ENCODE measurements at places on chromosomes 16 and 17.

- no peak for DNase-seq
Measured at GRCh38 chr16:5905935-5906334, 808.3 kb upstream of the EEF2KMT start.

- no peak for DNase-seq
Measured at GRCh38 chr17:71052971-71053370, 883.6 kb downstream of the KCNJ2 start.

DNA sequence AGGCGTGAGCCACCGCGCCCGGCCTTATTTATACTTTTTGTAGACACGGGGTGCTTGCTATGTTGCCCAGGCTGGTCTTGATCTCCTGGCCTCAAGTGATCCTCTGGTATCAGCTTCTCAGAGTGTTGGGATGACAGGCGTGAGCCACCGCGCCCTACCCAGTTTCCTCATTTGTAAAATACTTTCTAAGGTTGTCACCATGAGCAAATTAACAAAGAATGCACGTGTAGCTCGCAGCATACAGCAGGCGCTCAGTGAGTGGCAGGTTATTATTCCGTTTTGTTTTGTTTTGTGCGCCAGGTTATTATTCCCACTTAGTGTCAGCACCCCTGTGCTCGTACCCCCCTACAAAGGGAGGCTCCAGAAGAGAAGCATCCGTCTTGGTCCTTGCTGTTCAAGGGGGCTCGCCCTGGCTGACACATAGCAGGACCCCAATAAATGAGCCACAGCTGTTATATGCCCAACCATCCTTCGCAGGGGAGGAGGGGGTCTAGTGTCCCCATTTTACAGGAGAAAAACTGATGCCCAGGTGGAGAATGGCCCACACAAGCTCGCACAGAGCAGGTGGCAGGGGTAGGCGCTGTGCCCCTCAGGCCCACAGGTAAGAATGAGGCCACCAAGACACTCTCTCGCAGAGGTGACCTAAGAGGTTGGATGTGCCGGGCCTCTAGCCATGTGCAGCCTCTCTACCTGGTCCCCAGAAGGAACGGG lies 686 bp upstream of the MIEF2 start:
- no peak for DNase-seq

DNA sequence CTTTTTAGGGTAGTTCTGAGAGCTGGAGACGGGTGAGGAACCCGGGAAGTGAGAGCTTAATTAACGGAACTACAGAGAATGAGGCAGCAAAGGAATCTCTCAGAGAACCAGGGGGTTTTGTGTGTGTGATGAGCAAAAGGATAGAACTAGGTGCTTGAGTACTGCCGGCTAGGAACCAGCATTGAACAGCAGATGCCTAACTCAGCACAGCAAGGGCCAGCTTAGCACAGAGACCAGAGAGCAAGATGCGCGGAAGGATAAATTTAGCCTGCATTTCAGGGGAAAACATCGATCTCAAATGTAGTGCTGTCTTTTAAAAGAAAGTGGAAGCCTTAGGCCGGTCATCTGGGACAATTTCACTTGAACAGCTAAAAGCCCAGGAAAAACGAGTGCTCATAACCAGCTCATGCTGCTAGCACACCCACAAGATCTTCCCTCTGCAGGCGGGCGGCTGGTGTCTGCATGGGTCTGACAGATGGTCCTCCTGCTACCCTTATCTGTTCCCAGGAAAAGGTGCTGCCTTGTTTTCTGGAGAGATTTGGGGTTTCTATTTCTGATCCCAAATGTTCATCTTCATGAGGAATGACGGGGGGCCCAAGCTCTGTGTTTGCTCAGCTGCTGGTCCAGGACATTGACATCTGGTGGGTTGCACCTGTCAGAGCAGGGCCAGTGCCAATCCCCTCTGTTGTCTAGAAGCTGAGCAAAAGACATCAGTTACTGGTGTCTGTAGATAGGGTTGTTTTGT lies 103.9 kb downstream of the SOCS1 start:
- peak; percentile 98 for DNase-seq

GRCh38 chr16:50305441-50306061 lies 39.2 kb downstream of the ADCY7 start:
- no peak for DNase-seq

DNA sequence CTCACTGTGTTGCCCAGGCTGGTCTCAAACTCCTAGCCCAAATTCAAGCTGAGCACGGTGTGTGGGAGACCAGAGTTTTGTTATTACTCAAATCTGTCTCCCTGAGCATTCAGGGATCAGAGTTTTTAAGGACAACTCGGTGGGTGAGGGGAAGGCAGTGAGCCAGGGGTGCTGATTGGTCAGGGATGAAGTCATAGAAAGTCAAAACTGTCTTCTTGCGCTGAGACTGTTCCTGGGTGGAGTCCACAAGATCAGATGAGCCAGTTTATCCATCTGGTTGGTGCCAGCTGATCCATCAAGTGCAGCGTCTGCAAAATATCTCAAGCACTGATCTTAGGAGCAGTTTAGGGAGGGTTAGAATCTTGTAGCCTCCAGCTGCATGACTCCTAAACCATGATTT lies 346.3 kb downstream of the TMEM114 start:
- DNase-seq, result no peak

DNA sequence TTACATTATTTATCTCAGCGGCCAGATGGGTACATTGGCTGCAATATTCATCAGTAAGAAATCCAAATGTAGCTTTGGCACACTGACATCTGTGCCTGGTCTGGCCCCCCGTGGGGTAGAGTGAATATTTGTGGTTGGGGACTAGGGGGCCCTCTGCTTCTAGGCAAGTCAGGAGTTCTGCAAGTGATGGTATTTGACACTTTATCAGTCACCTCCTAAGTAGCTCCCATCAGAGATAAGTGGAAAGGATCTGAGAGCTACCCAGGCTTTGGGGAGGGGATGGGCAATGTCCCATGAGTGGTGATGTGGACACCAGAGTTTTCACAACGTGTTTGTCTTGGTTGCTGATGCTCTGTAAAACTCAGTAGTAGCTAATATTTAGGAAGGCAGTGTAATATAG lies 609.9 kb upstream of the RBFOX1 start:
- no peak for DNase-seq

DNA sequence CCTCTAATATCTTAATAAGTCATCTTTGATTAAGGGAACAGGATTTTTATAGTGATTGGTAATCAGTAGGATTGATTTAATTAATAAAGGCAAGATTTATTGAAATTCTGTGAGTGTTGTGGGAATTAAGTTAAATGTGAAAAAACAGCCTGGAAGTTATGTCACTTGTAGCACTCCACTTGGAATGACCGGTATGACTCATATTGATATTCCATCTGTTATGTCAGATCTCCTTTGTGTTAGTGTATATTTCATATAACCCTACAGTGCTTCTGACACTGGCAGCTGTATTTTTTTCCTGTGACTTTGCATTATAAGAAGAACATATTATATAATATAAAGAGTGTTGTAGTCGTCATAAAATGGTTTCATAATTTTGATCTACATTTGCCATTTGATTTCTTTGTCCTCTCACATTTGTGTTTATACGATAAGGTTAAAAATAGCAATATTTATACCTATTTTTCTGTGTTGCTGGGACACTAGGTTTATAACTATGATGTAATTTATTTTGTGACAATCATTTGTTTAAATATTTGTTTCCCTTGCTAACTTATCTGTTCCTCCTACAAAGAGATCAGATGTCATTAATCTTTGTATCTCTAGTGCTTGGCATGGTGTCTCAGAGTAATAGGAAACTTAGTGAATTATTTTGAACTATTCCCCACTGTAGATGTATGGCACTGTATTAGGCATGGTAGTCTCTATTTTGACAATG lies 249.0 kb downstream of the BCAS3 start:
- DNase-seq, result peak; percentile 18

- no peak for DNase-seq
Measured at GRCh38 chr16:75296606-75297005, 45.2 kb upstream of the BCAR1 start.

- no peak for DNase-seq
Measured at GRCh38 chr16:58076514-58076913, 51.0 kb downstream of the MMP15 start.

GRCh38 chr17:66301367-66301863 lies 998 bp upstream of the PRKCA start:
- no peak for DNase-seq

DNA sequence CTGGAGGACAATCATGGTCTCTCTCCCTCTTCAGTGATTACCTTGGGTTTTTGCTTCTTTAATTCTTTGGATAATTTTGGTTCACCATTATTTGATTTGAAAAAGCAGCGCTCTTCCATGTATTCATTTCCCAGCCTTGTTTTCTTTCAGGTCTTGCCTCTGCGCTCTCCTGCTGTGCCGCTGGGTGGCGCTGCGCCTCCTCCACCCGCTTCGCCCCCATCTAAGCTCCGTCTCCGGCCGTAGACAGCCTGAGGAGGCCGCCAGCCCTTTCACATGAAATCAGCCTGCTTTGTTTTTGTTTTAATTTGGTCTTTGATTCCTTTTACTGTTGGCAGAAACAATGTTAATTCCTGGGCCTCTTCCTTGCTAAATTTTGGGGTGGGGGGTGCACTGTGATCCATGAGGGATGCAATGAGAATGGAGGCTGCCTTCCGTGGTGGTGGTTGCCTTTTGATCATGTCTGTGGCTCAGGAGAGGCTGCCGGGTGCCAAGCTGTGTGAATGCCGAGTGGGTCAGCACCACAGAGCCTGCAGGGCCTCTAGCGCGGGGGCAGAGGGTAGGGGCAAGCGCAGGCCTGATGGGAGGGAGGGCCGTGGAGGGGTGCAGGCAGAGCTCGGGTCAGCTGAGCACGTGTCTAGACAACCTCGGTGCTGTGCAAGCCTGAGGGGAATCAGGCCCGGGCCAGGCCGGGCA lies 64.1 kb downstream of the PLD6 start:
- DNase-seq, result no peak

DNA sequence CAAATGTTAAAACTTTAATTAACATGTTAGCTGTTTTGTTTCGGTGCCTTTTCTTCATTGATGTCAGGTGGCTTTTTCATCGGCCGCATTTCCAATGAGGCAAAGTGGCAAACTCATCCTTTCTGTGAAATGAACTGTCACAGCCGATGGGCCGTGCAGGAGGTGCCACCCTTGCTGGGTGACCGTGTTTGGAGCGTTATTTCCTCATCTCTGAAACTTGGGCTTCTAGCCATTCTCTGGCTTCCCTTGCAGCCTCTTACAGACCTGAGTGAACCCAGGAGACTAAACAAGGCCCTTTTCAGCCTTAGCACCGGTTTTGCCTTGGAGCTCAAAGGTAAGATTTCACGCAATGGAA lies 42.2 kb upstream of the PRSS54 start:
- no peak for DNase-seq

DNA sequence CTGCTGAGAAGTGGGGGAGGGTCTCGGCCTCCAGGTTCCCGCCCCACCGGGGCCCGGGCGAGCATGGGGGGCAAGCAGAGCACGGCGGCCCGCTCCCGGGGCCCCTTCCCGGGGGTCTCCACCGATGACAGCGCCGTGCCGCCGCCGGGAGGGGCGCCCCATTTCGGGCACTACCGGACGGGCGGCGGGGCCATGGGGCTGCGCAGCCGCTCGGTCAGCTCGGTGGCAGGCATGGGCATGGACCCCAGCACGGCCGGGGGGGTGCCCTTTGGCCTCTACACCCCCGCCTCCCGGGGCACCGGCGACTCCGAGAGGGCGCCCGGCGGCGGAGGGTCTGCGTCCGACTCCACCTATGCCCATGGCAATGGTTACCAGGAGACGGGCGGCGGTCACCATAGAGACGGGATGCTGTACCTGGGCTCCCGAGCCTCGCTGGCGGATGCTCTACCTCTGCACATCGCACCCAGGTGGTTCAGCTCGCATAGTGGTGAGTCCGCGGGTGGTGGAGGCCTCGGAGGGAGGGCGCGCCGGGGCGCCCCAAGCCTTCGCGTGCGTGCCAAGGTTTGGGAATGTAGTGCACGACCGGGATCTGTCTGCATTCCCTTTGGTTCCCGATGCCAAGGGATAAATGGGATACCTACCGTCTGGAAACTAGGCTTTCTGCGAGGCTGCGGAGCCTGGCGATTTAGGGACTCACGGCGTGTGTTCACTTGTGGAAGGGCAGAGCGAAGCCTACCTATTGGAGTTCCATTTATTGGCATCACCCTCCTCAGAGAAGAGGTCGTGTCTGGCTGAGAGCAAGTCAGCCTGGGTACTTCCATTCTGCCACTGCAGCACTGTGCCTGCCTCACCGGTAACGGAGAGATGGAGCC lies 1.0 kb downstream of the ZNRF1 start:
- DNase-seq, result no peak

DNA sequence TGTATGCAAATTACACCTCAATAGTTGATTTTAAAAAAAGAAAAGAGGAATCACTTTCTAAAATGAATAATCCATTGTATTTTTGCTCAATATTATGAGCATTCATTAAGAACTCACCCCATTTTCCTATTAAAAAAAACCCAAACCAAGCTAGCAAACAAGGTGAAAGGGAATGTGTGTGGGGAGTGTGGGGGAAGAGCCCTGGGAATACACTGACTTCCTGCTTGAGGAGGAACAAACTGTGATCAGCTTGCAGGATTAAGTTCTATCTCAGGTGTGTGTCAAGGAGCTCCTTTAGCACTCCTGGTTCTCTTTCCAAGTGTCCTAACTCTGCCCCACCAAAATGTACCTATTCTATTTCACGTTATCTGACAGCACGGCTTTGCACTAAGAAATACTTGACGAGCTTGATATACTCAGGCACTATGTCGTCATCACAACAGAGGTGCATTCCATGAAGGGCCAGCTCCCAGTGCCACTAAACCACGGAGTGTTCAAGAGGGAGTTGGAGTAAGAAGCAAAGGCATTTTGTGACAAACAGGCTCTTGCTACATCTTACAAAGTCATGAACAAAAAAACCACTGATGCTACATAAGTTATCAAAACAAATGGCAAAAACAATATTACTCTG lies 73.2 kb downstream of the MYH10 start:
- DNase-seq, result no peak

- DNase-seq, result no peak
Measured at GRCh38 chr16:49531931-49532840, 158.6 kb downstream of the C16orf78 start.

GRCh38 chr16:50747207-50747956 lies 5.5 kb downstream of the CYLD start:
- DNase-seq, result no peak

DNA sequence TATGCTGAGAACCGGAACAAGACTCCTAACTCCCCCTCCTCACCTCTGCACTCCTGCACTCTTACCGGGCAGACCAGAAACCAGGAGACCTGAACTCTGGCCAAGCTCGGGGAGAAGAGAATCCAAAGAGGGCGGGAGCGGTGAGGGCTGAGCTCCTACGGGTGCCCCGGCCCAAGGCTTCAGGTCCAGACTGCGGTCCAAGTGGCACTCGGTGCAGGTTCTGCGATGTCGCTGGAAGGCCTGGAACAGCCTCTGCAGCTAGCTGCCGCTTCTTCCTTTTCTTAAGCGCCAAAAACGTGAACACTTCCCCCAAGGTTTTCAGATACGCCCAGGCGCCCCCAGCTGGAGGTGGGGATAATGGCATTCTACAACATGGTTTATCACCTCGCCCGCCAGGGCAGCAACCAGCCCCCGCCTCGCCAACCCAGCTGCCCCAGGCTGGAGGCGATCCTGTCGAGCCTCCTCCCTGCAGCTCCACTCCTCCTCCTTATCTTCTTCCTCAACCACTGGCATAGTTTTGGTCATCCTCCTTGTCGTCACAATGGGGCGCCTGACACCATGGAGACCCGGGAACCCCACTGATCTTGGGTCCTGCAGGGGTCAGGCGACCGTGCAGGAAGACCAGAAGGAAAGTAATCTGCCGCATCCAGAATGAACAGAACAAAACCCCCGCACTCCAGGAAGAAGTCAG lies 1735.9 kb downstream of the TP53TG3F start:
- no peak for DNase-seq

- DNase-seq, result no peak
Measured at GRCh38 chr17:38904892-38905291, 20.5 kb upstream of the LASP1NB start.

GRCh38 chr17:39608142-39608981 lies 642 bp upstream of the NEUROD2 start:
- peak; percentile 55 for DNase-seq

Data from NCI-H524 treated with DMSO at 0.1 percent for 48 hours (cell line).